ENCODE measurements at places on chromosomes 1 and 21.

DNA sequence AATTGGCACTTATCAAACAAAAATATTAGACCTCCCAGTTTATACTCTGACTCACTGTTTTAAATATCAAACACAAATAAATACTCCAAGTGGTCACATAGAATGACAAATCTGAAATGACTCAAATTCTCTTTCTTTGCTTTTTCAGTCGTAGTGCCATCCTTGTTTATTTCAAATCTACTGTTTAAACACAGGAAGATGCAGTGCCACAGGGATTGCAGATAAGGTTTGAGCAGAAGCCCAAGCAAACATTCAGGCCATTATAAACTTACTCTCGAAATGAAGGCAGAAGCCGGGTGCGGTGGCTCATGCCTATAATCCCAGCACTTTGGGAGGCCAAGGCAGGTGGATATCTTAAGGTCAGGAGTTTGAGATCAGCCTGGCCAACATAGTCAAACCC is 255.4 kb upstream of the PLXNA2 start:
- DNase-seq, result no peak

- DNase-seq, result no peak
Observed at GRCh38 chr1:5989731-5990271, 2.4 kb downstream of the NPHP4 start.

- DNase-seq, result no peak
Observed at GRCh38 chr1:206699000-206699586, 14.4 kb downstream of the MAPKAPK2 start.

DNA sequence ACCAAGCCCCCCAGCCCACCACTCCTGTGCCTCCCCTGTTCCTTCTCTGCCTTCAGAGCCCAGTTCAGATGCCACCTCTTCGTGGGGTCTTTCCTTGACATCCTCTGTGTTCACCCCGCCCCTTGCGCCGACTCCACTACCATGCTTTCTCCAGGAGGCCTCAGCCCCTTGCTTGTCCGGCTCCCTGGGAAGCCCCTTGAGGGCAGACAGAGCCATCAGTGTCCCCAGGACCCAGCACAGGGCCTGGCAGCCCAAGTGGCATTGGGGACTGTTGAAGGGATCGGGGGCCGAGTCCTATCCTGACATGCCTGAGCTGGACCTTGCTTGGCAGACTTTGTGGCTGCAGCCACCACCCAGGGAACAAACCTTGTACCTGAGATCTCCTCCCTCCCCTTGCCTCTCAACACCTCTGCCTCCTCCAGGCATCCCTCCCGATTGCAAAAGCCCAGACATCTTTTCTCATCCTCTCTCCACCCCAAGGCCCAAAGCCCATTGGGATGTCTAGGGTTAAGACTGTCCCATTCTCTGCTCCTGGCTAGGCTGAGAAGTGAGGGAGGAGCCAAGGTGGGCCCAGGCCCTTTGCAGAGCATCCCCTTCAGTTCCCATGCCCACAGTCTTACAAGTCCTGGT is 3.4 kb downstream of the CLDN19 start:
- no peak for DNase-seq

GRCh38 chr1:183444243-183444642 is 26.1 kb upstream of the NMNAT2 start:
- no peak for DNase-seq

All from activated T-helper 1 cell treated with anti-CD3 and anti-CD28 coated beads, Interleukin-12 subunit alpha, Interleukin-12 subunit beta, Interleukin-2, Interleukin-4 antibody, amounts not matched to agents 30 ng/mL and 10 ng/mL and 1 ng/mL, durations not matched to agents 14 hours and 24 hours and 36 hours (primary cell).